Progenitor cell of endocrine pancreas (in vitro differentiated cells): ENCODE measurements at places on chromosomes 11 and 22. TPM values are rescaled to one million over a fixed set of nuclear protein-coding genes. Genes with fewer than 3 reads are reported as not detected.

ZNRF3 gene
- total RNA-seq = 7.5 and 9.5 TPM in 2 replicates

BTG4 gene
- total RNA-seq = not detected in 2 replicates

POU2AF3 gene
- 3.4 and 4.2 TPM in 2 replicates for total RNA-seq

AQP11 gene
- total RNA-seq = 2.2 and 2.3 TPM in 2 replicates

GAL3ST1 gene
- 21.6 and 23.7 TPM in 2 replicates for total RNA-seq

ANKK1 gene
- 0.11 and 0.41 TPM in 2 replicates for total RNA-seq

CHRNA10 gene
- total RNA-seq = 2.8 and 3.3 TPM in 2 replicates

RAB3IL1 gene
- total RNA-seq = 0.53 and 0.67 TPM in 2 replicates

NAGA gene
- total RNA-seq = 16.9 and 17.2 TPM in 2 replicates

BRSK2 gene
- 49.2 and 53.2 TPM in 2 replicates for total RNA-seq

SMIM35 gene
- not detected in 2 replicates for total RNA-seq

- no peak for DNase-seq
These were observed 96.6 kb upstream of the POU2AF2 start for GRCh38 chr11:111148953-111149352.

- no peak for DNase-seq
These were observed 75.8 kb downstream of the MORC2 start for GRCh38 chr22:30892731-30893221.

GRCh38 chr11:41399323-41399722 is 60.1 kb downstream of the LRRC4C start:
- no peak for DNase-seq

DNA sequence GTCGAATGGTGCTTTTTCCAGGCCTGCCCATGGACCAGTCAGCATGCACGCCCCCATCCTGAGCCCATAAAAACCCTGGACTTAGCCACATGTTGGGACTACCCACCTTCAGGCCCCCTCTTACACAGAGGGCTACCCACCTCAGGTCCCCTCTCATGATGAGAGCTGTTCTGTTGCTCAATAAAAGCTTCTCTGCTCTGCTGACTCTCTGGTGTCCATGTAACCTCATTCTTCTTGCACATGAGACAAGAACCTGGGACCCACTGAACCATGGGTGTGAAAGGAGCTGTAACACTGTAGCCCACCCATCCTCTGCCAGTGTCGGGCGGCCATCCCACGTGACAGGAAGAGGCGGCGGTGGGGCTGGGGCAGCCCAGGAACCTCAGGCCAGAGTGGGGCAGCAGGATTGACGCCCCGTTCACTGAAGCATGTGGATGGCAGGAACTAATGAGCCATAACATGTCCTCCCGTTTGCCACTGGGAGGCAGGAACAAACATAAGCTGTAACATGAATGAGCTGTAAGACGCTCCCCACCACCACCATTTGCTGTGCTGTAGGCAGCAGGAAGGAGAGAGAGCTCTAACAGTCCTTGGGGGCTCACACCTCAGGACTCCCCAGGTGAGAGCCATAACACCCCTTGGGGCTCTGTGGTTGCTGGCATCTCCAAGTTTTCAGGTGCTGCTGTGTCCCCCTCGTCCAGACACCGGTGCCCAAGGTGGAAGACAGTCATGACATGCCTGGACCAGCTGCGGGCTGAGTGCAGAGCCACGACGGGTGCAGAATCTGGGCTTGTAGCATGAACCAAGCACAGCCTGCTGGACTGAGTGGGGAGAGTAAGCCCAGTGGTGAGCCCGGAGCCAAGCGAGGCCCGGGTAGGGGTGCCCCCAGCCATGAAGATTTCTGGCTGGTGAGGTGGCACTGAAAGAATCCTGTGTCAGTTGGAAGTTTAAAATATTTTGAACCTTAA is 69.4 kb downstream of the MCHR1 start:
- DNase-seq = no peak

DNA sequence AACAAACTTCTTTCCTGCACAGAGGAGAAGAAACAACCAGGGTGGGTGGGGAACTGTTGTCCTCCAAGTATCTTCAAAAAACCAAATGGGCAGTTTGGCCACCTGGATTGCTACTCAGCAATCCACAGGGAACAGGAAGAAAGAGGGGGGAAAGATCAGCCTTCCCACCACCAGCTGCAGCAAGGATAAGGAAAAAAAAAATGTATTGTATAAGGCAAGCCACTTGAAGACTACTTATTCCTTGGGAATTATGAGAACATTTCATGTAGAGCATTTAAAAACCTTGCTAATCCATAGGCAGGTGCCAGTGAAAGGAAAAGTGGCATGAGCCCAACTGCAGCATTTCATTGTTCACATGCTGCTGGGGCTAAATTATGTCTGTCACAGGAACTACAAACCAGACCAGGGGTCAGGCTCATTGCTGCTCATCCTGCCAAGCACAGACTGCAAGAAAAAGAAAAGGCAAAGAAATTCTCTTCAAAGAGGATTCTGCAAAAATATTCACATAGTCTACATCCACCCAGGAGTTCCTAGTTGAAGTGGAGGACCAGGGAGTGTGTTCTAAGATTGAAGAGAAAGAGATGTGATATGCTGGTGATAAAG is 2.2 kb downstream of the RAB30 start:
- DNase-seq = no peak

- no peak for DNase-seq
These were observed 47.4 kb downstream of the RPS6KA4 start for GRCh38 chr11:64406221-64406946.

GRCh38 chr22:40605761-40606160 is 30.8 kb downstream of the MRTFA start:
- DNase-seq = no peak

GRCh38 chr11:125902277-125902926 is 604 bp downstream of the PUS3 start:
- no peak for DNase-seq

- DNase-seq = no peak
These were observed 17.9 kb downstream of the BRSK2 start for GRCh38 chr11:1407668-1408067.

DNA sequence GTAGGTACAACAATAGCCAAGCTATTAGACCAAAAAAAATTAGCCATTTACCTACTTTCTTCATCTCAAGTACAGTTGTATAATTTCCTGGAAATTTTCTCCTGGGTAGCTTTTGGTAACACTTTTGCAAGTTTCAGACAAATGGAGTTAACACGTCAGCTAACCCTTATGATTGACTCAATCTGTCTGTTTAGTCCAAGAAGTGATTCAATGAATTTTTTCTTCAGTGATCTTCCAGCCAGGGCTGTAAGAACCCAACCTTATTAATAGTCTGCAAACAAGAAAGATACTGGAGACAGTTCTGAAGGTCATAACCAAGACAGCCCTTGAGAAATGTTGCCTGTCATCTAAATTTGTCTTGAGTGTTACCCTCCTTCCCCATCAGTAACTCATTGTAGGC is 30.1 kb upstream of the FIBIN start:
- no peak for DNase-seq

DNA sequence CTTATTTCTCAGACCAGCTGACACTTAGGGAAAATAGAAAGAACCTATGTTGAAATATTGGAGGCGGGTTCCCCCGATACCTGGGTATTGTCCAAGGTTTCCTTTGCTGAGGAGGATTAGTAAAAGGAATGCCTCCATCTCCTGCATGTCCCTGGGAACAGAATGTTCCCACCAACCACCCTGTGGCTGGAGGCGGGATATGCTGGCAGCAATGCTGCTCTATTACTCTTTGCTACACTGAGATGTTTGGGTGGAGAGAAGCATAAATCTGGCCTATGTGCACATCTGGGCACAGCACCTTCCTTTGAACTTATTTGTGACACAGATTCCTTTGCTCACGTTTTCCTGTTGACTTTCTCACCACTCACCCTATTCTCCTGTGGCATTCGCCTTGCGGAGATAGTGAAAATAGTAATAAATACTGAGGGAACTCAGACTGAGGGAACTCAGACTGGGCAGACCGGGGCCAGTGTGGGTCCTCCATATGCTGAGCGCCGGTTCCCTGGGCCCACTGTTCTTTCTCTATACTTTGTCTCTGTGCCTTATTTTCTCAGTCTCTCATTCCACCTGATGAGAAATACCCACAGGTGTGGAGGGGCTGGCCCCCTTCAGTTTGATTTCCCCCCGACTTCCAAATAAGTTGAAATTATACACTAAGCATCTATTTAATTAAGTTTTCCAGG is 32.1 kb downstream of the IGLL1 start:
- no peak for DNase-seq

GRCh38 chr22:45880716-45881523 is 96.0 kb downstream of the WNT7B start:
- no peak for DNase-seq

DNA sequence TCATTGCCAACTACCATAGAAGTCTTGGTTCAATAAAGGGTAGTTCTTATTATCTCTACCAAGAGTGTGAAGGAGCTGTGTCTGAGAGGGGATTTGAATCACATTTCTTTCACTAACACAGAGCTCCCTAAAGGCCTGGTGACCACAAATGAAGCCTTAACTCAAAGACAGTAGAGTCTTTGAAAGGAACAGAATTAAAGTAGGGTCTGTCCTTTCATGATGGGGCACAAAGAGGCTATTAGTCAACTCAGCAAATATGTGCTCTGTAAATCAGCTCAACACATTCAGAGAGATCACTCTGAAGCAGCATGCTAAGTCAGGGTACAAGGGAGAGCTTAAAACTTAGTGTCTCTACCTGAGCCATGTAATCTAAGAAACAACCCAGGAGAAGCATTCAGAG is 212.4 kb upstream of the SYN3 start:
- DNase-seq = no peak

DNA sequence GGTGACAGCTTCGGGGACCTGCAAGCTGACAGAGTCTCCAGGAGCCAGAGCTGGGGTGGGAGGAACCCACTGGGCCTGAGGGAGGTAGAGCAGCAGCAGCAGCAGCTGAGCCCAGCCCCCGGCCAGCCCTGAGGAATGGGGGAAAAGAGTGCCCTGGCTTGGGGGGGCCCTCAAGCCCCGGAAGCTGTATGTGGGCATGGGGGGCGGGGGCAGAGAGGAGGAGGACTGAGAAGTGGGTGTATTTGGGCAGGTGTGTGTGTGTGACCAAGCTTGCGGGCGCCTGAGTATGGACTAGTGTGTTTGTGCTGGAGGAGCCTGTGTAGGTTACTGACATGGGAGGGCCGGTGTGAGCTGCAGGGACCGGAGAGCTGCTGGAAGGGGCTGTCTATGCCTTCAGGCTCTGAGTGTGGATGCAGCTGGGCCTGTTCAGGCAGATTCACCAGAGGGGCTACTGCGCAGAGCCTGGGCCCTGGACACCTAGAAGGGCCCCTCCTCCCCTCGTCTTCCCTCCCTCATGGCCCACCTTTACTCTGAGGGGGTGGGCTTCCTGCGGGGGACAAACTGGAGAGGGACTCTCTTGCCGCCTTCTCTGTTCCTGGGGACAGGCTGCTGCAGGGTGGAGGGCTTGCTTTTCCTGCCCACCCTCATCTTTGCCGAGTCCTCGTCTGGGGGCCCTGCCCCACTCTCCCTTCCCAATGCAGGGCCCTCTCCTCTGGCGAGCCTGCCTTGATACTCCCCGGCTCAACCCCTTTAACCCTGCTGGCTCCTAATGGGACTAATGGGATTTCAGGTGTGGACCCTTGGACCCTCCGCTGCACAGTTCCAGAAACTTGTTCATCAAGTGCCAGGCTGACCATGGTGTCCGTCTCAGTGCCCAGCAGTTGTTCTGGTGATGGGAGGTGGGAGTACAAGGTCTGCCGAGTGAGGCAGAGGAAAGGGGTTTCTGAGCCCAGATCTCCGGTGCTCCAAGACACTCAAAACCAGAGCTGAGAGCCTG is 28.2 kb downstream of the ST3GAL4 start:
- DNase-seq = no peak

DNA sequence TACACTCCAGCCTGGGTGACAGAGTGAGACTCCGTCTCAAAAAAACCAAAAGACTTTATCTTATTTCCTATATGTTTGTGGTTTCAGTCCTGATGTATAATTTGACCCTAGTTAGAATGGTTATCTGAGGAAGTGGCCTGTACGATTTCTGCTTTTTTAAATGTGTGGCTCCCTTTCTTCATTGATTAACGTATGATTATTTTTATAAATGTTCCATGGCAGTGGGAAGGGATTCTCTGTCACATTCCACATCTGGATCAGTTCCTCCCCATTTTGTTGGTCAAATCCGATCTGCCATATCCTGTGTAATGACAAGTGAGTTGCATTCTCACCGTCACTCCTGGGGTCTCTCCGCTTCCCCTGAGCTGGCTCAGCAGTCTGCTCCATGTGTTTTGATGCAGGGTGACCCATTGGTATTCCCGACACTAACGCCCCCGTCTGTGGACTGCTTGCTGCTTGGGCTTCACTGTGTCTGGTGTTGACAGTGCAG is 20.3 kb downstream of the NEAT1 start:
- no peak for DNase-seq

- DNase-seq = no peak
These were observed 21.0 kb upstream of the HTATIP2 start for GRCh38 chr11:20342347-20343141.

DNA sequence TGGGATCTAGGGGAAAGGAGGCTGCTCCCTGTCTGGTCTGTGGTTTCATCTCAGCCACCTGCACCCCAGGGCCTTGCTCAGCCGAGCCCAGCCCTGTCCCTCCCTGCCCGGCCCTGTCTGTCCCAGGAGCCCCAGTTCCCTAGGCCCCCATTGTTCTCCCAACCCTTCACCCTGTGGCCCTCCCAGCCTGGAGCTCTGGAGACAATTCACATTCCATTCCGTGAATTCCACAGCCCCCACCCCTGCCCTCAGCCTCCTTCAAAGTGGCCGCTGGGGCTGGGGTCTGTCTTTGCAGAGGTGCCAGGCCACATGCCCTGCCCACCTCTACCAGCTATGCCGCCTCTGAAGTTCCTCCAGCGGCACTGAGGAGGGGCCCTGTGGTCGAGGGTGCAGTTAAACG is 77.9 kb upstream of the WNT11 start:
- no peak for DNase-seq

DNA sequence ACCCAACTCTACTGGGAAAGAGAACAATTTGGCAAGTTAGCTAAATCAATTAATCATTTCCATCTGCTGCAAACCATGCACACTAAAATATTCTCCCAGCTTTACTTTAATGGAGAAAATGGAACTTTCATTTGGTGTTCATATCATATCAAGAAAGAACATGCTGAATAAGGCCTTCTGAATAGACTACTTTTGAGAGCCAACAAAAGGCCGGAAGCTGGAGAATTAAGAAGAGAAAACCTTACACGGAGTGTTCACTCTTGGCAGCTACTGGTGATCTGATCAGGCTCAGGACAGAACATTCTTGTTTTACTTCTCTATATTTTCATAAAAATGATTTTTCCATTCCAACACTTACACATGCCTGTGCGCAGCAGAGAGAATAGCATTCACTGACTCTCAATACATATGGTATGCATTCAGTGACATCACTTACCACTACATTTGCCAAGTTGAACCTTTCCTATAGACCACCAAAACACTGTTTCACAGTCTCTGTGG is 165.3 kb downstream of the TTC28 start:
- DNase-seq = no peak
